ENCODE measurements at places on chromosomes 11 and 22.

- DNase-seq, result no peak
Observed at GRCh38 chr11:106787454-106787853, 230.8 kb downstream of the GUCY1A2 start.

DNA sequence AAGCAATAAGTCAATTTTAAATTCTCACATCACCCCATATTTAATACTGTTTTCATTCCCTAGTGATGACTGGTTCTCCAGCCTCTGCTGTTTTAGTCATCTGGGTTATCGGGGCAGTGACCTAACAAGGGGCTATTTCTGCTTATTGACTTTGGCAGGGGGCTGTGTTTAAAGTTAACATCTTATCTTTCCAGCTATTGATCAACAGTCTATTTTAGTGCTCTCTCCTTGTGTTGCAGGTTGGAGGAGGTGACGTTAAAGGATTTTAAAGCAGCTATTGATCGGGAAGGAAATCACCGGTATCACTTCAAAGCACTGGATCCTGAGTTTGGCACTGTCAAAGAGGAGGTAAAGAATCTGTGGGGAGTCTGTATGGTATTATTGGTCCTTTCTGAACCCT is 7.7 kb upstream of the DLAT start:
- DNase-seq, result no peak

DNA sequence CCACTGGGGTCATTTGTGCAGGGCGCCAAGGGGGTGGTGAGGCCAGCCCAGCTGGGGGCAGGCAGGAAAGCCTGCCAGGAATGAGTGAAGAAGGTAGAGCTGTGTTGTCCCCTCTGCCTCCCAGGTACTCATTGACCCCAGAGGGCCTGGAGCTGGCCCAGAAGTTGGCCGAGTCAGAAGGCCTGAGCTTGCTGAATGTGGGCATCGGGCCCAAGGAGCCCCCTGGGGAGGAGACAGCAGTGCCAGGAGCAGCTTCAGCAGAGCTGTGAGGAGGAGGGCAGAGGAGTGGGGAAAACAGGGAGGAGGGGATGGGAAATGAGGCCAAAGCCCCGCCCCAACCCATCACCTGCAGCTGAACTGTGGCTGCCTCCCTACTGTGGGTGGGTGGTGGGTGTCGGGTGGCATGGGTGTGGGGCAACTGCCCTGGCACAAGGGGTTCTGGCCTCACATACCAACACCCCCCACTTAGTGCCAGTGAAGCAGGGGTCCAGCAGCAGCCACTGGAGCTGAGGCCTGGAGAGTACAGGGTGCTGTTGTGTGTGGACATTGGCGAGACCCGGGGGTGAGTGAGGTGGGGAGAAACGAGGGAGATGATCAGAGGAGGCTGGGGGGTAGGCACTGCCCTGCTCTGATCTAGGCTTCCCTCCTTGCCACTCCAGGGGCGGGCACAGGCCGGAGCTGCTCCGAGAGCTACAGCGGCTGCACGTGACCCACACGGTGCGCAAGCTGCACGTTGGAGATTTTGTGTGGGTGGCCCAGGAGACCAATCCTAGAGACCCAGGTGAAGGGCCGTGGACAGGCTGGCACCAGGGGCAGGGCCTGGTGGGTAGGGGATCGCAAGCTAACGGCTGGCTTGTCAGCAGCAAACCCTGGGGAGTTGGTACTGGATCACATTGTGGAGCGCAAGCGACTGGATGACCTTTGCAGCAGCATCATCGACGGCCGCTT is 3.0 kb downstream of the MUS81 start:
- no peak for DNase-seq

GRCh38 chr22:42752912-42753311 is 32.2 kb upstream of the A4GALT start:
- DNase-seq, result no peak

- no peak for DNase-seq
Observed at GRCh38 chr11:118219732-118220131, 5.1 kb downstream of the JAML start.

DNA sequence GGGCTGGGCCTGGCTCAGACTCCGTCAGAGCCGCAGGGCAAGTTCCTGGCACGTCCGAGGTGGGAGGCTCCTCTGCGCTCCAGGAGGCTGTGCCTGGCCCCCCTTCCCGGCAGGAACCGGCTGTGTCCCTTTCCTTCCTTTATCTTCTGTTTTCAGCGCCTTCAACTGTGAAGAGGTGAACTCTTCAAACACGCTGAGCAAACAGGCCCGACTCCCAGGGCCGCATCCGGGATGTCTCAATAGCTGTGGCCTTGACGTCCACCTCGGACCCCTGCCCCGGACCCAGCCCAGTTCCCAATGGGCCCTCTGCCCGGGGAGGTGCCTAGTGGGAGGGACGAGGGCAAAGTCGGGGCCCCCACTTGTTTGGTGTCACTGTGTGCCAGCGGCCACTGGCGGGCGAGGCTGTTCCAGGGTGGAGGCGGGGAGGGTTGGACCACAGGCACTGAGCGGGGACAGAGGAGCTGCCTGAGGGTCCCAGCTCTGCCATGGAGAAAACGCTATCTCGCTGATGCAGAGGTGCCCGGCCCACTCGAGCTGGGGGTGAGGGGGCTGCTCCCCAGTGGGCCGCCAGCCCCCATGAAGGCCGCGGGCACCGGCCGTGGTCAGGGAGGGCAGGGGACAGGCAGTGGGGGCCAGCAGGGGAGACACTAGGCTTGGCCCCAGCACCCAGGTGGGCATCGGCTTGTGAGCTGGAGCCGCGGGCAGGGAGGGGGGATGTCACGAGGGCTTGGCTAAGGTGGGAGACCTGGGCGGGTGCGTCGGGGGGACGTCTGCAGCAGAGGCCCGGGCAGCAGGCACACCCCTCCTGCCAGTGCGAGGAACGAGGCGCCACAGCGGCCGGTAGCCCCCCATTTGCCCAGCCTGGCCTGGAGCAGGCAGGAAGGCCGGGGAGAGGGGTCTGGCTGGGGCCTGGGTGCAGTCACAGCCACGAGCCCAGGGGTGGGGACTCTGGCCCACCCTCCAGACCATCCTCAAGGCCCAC is 2.7 kb upstream of the MUC5B start:
- DNase-seq, result no peak

- DNase-seq, result peak; percentile 47
Observed at GRCh38 chr11:73295241-73295995, 12.7 kb upstream of the ARHGEF17 start.

DNA sequence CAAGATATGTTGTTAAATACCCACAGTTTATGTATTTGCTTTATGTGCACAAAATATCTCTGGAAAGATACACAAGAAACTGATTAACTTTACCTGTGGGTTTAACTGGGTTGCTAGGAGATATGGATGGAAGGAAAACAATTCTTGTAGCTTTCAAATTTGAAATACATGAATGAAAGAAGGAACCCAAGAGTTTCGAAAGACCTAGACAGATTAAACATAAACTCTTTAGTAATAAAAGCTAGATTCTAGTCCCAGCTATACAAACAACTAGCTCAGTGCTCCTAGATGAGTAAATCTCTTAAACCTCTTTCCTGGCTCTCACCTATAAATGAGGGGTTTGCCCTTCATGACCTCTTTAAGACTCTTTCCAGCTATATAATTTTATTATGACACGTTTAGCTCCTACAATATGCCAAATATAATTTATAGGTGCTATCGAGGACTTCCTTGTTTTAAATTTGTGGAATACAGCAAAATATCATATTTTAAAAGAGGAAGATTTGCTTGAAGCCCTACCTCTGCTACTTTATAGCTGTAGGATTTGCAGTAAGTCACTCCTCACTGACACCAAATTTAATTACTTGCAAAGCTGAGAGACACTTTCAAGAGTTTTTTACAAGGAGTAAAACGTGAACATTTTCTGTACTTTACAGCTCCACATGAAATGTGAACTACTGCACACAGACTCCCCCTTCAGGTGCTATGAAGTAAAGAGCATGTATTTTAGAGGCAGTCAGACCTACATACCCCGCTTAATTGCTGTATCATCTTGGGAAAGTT is 50.7 kb downstream of the RRAS2 start:
- peak; percentile 26 for DNase-seq

DNA sequence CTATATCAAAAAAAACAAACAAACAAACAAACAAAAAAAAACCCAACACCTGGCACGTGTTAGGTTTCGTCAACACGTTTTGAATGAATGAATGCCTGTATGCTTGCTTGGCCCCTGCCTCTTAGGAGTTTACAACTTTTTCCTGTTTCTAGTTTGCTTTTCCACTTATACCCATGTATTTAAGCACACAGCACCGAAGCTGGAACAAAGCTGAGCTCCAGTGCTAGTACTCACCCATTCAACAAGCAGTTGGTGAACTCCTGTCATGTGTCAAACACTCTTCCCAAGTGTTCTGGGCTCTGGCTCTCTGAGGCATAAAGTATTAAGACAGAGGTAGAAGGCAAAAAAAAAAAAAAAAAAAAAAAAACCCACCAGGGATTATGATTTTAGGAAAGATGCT is 599.3 kb downstream of the BUD13 start:
- no peak for DNase-seq

GRCh38 chr11:117806846-117807245 is 9.8 kb upstream of the DSCAML1 start:
- DNase-seq, result no peak

- no peak for DNase-seq
Observed at GRCh38 chr11:73983741-73984538, 1.3 kb upstream of the UCP2 start.

- DNase-seq, result no peak
Observed at GRCh38 chr11:61429346-61429690, 457 bp downstream of the CPSF7 start.

DNA sequence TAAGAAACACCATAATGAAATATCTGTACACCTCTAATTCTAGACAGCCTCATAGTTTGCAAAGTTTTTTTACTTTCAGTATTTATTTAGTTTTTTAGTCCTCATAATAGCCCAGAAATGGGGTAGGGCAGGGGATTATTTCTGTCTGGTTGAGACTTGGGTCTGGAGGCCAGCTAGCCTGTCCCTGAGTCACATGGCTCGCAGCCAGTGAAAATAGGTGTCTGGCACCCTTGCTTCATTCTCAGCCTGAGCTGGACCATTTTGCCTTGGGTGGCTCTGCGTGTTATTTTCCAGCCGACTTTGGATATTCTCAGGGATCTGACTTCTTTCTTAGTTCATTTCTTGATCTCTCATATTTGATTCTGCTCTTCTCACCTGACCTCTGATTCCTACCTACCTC is 123.9 kb upstream of the NARS2 start:
- peak; percentile 79 for DNase-seq

- no peak for DNase-seq
Observed at GRCh38 chr11:117160826-117161225, 16.7 kb downstream of the PAFAH1B2 start.

DNA sequence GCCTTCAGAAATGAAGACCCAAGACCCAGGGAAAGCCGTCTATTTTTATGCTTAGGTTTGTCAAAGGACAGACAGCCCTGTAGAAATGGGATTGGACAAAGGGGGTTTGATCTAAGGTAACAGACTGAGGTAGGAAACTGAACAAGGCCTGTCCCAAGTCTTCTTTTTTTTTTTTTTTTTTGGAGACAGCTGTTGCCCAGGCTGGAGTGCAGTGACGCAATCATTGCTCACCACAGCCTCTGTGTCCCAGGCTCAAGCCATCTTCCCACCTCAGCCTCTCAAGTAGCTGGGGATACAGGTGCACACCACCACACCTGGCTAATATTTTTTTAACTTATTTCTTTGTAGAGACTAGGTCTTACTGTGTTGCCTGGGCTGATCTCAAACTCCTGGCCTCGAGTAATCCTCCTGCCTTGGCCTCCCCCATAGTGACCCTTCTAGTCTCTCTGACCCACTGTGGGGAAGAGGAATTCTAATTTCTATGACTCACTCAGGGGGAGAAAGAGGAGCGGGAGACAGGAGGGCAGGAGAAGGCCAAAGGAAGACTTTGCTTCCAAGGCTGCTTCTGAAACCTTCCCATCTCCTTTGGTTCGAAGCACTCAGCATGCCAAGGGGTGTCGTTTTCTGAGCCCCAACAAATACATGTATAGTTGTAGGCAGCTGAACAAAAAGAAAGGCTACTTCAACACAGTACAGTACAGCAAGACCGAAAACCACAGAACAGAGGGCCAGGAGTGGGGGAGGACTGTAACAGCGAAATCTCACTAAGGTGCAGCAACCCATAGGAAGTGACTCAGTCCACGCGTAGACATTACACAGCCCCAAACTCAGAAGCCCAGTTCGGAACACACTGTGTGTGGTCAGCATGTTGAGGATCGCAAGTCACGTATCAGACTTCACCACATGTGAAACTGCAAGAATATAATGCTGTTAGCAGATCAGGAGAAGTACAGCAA is 872 bp downstream of the TMA7B start:
- peak; percentile 96 for DNase-seq

DNA sequence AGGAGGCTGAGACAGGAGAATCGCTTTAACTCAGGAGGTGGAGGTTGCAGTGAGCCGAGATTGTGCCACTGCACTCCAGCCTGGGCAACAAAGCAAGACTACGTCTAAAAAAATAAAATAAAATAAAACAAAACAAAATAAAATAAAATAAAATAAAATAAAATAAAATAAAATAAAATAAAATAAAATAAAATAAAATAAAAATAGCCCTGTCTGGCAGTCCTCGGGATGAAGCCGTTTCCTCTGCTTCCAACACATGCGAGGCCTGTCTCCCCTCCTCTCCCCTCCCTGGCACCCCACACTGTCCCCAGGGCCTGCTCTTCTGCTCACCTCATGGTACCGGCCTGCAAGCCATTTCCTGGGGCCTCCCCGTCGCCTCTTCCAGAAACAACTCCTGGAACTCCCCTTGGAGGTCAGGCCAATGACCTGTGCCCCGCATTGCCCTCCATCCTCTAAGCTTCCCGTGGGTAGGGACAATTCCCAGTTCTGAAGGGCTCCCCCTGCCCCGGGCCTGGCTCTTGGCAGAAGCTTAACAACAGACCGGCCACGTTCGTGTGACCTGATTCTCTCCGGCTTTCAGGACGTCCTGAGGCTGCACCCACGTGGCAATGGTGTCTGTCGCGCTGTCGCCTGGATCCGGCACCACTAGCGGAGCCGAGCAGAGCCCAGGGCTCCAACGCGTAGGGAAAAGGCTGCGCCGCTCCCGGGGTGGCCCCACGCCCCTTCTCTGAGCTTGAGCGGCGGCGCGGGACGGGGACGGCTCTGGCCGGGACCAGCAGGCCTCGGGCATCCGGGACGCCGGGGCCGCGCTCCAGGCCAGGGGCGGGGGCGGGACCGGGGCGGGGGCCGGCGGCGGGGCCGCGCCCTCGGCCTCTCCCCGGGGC is 456 bp upstream of the PARVB start:
- no peak for DNase-seq

GRCh38 chr11:35524780-35525179 is 636 bp downstream of the PAMR1 start:
- DNase-seq, result no peak

DNA sequence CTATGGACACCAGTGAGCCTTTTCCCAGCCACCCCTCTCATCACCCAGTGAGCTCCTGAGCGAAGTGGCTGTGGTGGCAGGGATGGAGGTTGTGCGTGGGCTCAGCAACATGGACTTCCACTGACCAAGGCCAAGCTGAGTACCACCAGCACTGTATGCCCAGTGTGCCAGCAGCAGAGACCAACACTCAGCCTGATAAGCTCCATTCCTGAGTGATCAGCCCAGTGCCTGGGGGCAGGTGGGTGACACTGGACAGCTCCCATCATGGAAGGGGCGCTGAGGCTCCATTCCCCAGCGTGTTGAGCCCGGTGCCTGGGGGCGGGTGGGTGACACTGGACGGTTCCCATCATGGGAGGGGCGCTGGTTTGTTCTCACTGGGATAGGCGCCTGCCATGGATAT is 17.6 kb upstream of the CD81 start:
- DNase-seq, result no peak
